Stimulated activated CD4-positive, alpha-beta T cell treated with anti-CD3 and anti-CD28 coated beads, TNF-alpha, amount 100 ng/mL, for 24 hours (primary cell): ENCODE measurements at places on chromosomes 1 and 21.

DNA sequence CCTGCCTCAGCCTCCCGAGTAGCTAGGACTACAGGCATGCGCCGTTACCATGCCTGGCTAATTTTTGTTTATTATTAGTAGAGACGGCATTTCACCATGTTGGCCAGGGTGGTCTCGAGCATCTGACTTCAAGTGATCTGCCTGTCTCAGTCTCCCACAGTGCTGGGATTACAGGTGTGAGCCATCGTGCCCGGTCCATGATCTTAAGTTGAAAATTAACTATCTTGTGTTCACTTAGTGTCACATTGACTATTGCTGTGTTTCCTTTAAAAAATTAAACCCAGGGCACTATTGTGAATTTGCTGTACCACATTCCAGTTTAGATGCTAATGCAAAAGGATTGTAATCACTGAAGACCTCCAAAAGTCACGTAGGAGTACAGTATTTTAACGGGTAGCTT is 14.1 kb downstream of the CMPK1 start:
- DNase-seq = no peak

- no peak for DNase-seq
Measured at GRCh38 chr1:87806379-87807094, 477.9 kb downstream of the LMO4 start.

DNA sequence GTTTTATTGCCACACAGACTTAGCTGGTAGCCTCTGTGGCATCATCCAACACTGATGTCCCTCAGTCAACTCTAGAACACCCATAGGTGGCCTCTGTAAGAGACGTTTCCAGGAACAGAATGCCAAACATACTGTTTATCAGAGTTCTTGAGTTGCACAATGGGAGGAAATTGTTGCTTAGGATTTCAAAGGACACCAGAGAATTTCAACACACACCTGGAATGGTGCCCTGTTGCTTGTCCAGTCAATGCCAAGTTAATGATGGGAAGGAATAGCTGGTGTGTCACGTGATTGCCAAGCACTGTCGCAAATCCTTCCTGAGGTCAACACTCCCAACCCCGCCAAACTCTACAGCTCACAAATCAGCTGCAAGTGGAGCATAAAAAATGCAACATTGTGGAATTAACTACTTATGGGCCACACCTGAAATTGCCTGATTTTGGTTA is 28.6 kb upstream of the DUSP23 start:
- no peak for DNase-seq

GRCh38 chr21:14737284-14737691 is 191.2 kb upstream of the SAMSN1 start:
- DNase-seq = no peak

DNA sequence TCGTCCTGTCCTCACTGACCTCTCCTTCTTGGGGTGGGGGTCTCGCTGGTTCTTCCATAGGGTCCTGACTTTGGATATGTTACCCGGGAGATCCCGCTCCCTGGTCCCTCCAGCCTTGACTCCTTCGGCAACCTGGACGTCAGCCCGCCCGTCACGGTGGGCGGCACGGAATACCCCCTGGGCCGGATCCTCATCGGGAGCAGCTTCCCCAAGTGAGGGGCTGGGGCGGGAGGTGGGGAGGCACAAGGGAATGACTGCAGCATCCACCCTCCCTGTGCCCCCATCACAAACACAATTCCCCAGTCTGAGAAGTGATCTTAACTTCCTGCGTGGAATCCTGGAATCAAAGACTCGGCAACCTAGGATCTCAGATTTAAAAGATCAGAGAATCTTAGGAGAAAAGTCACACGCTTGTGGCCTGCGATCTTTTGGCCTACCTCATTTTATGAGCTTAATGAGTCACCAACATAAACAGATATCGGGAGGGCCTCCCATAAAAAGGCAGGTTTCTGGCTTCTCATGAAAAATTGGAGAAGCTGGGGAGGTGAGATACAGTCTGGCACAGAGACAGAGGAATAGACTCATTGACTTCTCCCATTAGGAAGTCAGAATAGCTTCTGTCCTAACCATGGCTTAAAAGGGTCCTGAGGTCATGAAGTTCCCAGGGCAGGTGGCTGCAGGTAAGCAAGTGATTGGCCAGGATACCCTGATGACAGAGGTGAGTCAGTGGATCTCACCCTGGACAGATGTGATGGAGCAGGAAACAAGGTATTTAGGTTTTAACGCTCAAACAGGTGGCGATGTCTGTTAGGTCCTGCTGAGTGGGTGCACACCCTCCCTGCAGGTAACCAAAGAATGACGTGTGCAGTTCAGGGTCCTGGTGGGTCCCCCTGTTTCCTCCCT is 15.9 kb upstream of the PADI3 start:
- no peak for DNase-seq

- DNase-seq = no peak
Measured at GRCh38 chr1:166980383-166980782, 5.0 kb upstream of the ILDR2 start.

DNA sequence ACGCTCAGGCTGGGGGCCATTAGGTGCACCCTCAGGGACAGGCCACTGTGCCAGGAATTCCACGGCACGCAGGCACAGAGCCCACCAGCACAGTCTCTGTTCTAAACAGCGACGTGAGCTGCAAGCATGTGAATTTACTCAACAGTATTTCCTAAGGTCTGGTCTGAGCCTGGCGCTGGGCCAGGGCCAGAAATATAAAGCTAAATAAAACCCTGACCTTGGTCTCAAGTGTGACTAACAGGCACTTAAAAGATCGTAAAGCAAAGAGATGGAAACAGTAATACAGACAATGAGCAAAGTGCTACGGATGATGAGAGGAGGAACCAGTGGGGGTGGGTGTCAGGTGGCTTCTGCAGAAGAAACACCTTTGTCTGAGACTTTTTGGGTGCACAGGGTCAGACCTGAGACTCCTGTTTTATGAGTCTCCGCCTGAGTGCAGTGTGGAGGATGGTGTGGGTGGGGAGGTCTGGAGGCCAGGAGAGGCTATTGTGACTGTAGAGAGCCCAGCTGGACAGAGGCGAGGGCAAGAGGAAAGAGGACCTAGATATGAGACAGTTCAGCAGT is 53.4 kb upstream of the EDN2 start:
- no peak for DNase-seq

GRCh38 chr1:44792736-44793502 is 4.9 kb upstream of the BEST4 start:
- no peak for DNase-seq

GRCh38 chr1:192399161-192399560 is 82.4 kb downstream of the RGS21 start:
- DNase-seq = no peak

DNA sequence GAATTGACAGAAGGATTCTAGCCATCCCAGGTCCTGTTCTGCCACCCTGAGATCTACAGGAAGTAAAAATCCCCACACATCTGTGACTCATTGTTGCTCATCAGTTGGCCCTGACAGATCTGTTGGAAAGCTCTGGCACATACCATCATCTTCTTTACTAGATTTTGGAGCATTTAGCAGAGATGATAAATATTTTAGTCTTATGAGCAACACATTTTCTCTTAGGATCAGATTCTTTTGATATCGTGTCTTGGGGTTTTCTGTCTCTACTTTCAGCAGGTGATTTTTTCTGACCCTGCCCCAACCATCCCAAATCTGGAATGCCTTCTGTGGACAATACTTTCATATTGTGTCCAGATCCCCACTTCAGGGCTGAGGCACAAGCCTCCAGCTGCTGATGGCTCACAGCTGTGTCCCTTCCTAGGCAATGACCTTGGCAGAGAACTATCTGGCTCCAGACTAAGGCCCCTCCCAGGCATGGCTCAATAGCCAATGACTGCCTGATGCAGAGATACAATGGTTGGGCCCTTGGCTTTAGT is 102.8 kb downstream of the GDAP2 start:
- no peak for DNase-seq

DNA sequence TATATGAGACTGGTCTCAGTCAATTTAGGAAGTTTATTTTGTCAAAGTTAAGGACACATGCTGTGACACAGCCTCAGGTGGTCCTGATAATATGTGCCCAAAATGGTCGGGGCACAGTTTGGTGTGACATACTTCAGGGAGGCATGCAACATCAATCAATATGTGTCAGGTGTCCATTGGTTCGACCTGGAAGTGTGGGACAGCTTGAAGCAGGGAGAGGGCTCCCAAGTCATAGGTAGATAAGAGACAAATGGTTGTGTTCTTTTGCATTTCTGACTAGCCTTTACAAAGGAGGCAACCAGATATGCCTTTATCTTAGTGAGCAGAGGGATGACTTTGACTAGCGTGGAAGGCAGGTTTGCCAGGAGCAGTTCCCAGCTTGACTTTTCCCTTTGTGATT is 4.5 kb upstream of the ERVH48-1 start:
- DNase-seq = no peak

GRCh38 chr1:100065183-100065968 is 67.4 kb downstream of the SASS6 start:
- no peak for DNase-seq

DNA sequence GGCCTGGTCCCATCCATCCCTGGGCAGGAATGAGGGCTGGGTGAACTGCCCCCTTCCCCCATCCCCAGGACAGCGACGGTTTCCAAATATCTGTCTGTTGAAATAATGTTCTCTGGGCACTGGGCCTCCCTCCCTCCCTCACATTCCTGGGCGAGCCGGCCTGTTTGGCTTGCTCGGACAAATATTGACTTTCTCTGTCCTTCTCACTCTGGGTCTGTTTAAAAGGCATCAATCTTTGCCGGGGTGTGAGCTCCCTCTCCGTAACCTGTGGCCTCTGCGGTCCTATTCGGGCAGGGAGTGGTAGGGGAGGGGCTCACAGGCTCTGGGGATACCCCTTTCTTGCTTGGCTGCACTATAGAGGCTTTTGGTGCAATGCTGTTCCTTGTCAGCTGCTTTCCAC is 40.2 kb downstream of the FOXD2 start:
- DNase-seq = no peak

DNA sequence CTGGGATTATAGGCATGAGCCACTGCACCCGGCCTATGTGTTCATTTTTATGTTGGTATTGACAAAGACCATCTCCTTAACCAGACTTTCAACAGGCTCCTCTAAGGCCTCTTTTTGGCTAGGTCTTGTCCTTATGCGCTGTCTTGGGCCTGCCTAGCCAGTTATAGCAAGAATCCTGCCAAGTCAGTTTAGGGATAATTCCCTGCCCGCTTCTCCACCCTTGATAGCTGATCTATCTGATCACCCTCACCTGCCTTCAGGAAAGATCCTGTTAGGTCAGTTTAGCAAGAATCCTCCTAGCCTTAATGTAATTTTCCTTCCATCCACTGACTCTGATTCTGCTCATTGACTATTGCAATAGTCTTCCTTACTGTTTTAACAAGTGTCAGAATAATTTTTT is 2.4 kb upstream of the B4GALT3 start:
- no peak for DNase-seq

DNA sequence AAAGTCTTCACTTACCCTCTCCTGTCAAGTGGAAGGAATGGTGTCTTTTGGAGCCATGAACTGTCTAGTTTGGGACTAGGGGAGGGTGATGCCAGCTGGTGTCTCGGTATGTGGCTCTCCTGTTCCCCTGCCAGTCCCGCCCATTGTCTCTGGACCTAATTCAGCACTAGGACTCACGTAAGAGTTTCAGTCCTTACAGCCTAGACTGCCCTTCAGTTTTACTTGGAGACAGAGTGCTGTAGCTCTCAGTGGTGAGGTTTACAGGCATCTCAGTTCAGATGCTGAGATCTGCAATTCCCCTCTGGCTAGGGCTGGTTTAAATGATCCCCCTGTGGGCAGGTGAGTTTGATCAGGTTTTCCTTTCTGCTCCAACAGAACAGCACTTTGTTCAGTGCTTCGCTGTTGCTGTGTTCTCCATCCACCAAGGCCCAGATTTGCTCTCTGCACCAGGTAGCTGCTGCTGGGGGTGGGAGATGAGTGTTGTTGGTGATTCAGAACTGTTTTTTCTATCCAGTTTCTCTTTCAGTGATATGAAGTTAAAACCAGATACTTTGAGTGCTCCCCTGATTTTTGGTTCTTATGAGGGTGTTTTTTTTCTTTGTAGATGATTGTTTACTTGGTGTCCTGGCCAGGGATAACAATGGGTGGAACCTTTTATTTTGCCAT is 198.3 kb upstream of the RNPC3 start:
- no peak for DNase-seq

GRCh38 chr1:197768014-197768805 is 7.1 kb downstream of the DENND1B start:
- DNase-seq = no peak
